ENCODE measurements at places on chromosomes 16 and 17. TPM values are rescaled to one million over a fixed set of nuclear protein-coding genes. Genes with fewer than 3 reads are reported as not detected.

GRCh38 chr16:63496282-63496681, 1460.0 kb upstream of the CDH8 start:
- H3K27me3 ChIP-seq: no peaks in the 10 kb centered on the region
- no peak overlapping the region for H3K4me3 ChIP-seq
- no peak for DNase-seq
- no peaks in the 10 kb centered on the region for H3K4me1 ChIP-seq
- H3K36me3 ChIP-seq: no peaks in the 10 kb centered on the region
- no peak overlapping the region for H3K27ac ChIP-seq

KCNG4 gene
- not detected for total RNA-seq

GRCh38 chr17:79187186-79187585, 112.6 kb downstream of the ENGASE start:
- H3K4me1 ChIP-seq: no peaks in the 10 kb centered on the region
- H3K27me3 ChIP-seq: peaks cover 76% of the 10 kb centered on the region
- H3K27ac ChIP-seq: no peak overlapping the region
- H3K4me3 ChIP-seq: no peak overlapping the region
- no peak for DNase-seq

DNA sequence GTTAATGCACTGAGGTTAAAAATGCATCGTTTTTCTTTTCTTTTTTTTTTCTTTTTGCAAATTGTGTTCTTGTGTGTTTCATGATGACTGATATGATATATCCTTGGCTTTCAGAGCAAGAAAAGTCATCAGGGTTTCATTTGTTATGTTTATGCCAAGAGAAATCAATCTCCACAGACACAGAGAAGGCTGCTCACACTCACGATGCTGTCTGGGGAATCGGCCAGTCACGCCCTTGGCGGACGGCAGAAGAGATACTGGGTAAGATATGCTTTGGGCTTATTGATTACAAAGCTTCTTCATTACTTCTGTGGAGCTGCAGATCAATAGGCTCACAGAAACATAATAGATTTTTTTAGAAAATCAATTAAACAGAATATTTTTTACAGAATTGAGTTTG, 42.2 kb upstream of the TNRC6C start:
- peaks cover 31% of the 10 kb centered on the region for H3K27me3 ChIP-seq
- no peak overlapping the region for H3K27ac ChIP-seq
- H3K4me1 ChIP-seq: no peaks in the 10 kb centered on the region
- H3K4me3 ChIP-seq: no peak overlapping the region
- H3K36me3 ChIP-seq: no peaks in the 10 kb centered on the region

DNA sequence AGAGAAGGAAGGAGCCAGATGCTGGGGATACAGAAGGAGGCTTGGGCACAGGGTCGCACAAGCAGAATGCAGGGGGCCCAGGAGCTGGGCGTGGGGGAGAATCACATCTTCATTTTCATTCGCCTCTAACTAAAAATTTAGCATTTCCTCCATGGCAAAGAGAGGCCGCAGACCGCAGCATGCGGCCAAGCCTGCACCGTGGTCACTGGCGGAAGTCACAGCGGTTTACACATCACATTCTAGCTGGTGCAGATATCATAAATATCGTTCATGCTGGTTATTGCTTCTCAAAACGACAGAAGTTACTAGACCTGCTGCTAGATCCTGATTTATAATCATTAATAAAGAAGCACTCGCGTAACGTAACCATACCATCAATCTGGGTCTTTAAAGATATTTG, 162.0 kb downstream of the NTN1 start:
- no peak for DNase-seq
- H3K4me1 ChIP-seq: no peaks in the 10 kb centered on the region
- H3K27me3 ChIP-seq: no peaks in the 10 kb centered on the region
- no peaks in the 10 kb centered on the region for H3K36me3 ChIP-seq
- H3K27ac ChIP-seq: no peak overlapping the region

CES5A gene
- not detected for total RNA-seq

DNA sequence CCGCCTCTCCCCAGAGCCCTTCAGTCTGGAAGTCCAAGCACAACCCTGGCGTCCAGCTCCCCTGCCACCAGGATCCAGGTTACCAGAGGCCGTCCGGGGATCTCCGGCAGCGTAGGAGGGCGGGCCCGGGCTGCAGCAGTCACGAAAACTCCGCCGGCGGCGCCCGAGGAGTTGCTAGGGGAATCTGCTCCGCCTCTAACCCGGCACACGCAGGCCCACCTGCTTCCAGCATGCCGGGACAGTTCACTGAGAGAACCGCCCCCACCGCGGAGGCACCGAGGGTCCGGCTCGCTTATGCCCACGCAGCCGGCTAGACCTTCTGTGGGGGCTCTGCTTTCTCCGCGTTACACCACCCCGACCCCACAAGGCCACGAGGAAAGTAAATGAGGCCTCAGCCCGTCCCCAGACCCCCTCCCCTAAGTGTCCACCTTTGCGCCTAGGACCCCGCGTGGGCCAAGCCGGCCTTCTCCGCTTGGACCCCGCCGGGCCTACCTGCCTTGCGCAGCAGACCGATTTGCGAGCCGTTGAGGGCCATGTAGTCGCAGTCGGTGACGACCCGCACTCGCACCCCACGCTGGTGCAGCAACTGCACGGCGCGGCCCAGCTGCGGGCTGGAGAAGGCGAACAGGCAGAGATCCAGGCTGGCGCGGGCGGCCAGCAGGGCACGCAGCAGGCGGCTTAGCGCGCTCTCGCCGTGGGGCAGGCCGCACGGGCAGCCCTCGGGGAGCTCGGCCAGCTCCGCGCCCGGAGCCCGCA, 587 bp downstream of the PLD6 start:
- peak overlapping the region; percentile 95 for H3K4me3 ChIP-seq
- H3K27ac ChIP-seq: peak overlapping the region; percentile 89
- peaks cover 31% of the 10 kb centered on the region for H3K4me1 ChIP-seq
- peaks cover 6% of the 10 kb centered on the region for H3K36me3 ChIP-seq

DNA sequence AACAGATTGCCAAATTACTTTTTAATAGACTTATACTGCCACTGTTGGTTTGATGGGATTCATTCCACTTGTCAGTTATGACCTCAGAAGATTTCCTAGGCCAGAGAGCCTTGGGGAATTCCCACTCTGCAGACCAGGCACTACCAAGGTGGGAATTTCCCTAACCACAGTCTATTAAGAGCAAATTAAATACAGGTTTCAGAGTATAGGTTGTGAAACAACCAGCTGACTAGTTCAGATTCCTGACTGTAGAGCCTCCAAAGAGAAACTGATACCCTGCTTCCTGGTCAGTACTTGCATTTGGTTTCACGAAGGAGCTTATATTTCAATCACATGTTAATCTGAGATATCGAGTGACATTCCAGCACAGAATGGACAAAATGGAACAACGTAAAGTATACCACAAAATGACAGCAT, 186.5 kb downstream of the STX8 start:
- H3K27me3 ChIP-seq: no peaks in the 10 kb centered on the region
- no peak for DNase-seq
- no peak overlapping the region for H3K4me3 ChIP-seq
- no peaks in the 10 kb centered on the region for H3K36me3 ChIP-seq
- H3K27ac ChIP-seq: no peak overlapping the region

- H3K36me3 ChIP-seq: no peaks in the 10 kb centered on the region
- H3K27ac ChIP-seq: no peak overlapping the region
- no peak overlapping the region for H3K4me3 ChIP-seq
These were observed 463.8 kb upstream of the HSBP1 start for GRCh38 chr16:83343935-83344366.

SGCA gene
- total RNA-seq: 0.37 TPM

Measured in HCT116 (cell line).